Activated CD4-positive, alpha-beta T cell treated with anti-CD3 and anti-CD28 coated beads, Interleukin-2, Interleukin-6, amounts not matched to agents 100 ng/mL and 50 ng/mL, durations not matched to agents 16 hours and 8 hours (primary cell): ENCODE measurements at places on chromosomes 5 and 9.

DNA sequence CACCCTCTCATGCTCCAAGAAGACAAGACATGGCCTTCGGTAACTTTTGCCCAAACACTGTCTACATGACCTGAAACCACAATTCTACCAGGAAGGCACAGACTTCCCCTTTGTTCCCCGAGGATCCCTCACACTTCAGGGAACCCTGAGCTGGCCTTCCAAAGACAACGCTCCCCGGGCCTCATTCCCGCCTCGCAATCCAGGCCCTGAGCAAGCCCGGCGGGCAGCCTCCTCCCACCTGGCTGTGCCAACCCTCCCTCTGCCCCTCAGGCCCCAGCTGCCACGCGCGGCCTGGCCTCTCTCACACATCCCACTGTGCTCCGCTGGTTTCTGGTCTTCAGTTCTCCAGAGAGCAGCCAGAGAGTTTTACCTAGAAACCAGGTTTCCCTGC, 7.3 kb downstream of the QSOX2 start:
- no peak for DNase-seq

DNA sequence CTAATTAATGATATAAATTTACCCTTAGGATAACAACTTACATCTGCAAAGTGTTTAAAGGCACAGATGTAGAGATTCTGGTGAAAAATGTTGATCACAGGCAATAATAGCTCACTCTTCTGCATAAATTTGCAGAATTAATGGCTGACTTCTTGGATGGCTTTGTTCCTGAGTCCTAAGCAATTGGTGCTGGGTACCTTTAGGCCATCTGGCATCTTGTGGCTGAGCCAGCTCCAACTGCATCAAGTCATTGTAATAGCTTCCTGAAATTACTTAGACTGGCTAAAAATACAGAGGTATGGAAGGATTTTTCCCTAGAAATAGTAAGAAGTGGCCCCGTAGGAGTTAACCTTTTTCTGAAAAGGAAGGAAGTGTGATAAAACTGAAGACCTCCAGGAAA, 118.3 kb upstream of the MINAR2 start:
- DNase-seq = no peak

- DNase-seq = no peak
Measured at GRCh38 chr9:102506406-102506805, 488.7 kb upstream of the CYLC2 start.

DNA sequence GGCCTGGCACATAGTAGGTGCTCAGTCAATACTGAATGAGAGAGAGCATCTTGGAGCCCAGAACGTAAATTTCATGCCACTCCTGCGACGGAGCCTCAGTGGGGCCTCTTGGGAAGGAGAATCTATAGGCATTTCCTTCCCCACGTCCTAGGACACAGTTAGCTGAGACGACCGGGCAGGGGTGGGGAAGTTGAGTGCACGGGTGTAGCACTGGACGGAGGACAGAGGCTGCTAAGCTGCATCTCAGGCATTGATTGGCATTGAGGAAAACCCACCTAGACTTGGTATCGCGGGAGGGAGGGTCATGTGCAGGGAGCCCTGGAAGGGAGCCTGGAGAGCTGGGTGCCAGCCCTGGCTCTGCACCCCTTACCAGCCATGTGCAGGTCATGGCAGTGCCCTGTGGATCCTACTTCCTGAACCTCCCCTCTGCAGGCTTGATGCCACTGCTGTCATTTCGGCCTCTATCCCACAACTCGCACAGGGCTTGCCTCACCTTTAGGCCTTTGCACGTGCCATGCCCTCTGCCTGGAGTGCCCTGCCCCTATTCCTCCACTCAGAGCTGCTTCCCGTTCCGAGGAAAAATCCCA, 25.6 kb downstream of the NEK6 start:
- DNase-seq = no peak

DNA sequence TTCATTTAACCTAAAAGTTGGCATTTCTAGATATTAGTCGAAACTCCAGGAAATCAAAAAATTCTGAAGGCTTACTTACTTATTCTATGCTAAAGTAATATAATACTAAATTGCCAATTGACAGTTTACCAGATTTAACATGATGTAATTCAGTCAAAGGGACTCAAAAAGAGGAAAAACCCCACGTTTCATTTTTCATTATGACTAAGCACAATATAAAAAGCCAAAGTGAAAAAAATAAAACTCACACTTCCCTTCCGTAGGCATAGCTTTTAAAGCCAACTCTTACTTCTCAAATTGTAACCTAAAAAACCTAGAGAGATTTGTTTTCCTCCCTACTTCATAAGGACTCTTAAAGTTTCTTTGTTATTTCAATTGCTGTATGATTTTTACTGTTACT, 146.6 kb downstream of the RAPGEF6 start:
- DNase-seq = peak; percentile 73

GRCh38 chr5:52895075-52895474, 94.1 kb upstream of the ITGA2 start:
- no peak for DNase-seq

DNA sequence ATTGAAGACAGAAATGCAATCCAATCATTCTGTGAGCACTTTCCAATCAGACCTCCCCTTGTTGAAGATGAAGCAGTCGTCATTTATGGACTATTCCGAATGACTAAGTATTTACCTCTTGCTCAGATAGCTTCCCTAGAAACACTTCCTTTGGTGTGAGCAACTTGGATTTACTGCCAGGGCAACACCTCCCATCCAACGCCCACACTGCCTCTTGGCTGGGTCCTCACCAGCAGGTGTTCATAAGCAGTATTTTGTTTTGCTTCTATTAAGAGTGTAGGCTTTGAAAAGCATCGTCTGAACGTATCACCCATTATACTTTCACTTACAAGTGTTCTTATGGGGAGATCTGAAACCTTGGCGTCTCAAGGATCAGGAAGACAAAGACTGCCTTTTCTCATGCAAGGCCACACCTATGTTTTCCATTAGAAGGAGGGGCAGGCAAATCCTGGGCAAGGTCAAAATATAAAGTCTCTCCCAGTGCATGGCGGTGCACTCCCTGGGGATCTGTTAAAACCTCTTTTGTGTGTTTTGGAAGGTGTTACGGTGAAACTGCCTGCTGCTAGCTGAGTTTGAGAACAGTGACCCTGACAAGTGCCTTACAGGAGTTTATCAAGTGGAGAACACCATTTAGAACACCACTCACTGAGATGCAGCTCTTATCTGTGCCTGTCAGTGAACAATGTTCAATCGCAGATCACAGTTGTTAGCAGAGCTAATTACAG, 10.6 kb upstream of the MARCHF3 start:
- DNase-seq = no peak

DNA sequence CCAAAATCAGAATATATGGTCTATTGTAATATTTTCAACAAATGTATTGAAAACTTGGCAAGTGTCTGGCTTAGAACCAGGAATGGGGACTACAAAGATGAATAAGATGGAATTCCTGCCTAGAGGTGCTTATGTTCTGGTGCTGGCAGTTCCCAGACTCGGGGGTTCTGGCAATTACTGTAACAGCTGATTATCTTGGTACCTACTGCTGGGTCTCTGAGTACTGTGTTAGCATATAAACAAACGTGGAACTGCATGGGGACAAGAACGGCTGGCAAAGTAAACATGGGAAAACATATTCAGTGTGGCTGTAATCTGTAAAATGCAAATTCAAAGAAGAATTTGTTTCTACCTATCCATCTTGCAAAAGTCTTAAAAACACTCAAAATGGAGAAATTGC, 89.9 kb downstream of the SLC24A2 start:
- no peak for DNase-seq

DNA sequence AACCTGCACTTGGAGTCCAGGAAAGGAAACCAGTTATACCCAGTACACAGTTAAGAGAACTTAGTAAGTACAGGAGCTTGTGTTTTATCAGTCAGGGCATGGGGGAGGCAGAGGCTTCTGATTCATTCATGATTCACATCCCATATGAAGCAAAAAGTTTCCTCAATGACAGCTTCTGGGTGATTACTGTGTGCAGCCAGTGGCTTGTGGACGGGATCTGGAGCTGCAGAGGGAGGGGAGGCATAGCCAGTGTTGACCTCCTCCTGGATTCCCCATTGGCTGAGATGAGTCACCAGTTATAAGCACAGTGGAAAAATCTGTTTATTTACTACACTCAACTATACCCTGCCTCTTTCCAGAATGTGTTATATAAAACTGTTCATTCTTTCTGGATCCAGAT, 17.7 kb downstream of the IL31RA start:
- peak; percentile 63 for DNase-seq

GRCh38 chr5:17879276-17879675, 245.0 kb downstream of the TAF11L14 start:
- DNase-seq = no peak

DNA sequence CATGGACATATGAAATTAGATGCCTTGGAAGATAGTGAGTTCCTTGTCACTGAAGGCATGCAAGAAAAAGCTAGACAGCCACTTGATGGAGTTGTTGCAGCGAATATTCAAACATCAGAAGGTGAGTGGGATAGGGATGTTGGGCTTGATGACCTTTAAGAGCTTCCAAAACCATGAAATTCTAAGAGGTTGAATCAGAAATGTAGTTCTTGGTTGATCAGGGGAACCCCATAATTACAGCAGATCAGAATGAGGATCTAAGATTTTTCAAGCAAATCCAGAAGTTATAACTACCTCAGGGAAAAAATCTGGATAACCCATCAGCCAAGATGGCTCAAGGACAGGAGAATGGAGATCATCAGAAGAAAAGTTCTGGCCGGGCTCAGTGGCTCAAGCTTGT, 244.3 kb upstream of the NR4A3 start:
- no peak for DNase-seq

- no peak for DNase-seq
Measured at GRCh38 chr9:128428644-128429512, 8.2 kb downstream of the CERCAM start.

DNA sequence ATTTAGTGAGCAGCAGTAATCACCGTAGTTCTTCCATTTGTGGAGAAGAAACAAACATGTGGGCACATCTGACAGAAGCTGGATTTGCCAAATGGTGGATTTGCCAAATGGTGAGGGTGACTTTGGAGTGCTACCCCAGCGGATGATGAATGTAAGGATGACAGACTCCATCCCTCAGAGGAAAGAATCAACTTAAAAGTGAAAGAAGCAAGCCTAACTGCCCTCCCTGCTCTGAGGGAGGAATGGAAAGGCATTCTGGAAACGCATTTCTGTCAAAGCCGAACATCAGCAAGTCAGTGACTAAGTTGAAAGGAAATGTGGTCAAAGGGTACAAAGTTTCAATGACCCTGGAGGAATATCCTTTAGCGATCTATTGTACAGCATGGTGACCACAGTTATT, 143.5 kb downstream of the GPBP1 start:
- DNase-seq = no peak

DNA sequence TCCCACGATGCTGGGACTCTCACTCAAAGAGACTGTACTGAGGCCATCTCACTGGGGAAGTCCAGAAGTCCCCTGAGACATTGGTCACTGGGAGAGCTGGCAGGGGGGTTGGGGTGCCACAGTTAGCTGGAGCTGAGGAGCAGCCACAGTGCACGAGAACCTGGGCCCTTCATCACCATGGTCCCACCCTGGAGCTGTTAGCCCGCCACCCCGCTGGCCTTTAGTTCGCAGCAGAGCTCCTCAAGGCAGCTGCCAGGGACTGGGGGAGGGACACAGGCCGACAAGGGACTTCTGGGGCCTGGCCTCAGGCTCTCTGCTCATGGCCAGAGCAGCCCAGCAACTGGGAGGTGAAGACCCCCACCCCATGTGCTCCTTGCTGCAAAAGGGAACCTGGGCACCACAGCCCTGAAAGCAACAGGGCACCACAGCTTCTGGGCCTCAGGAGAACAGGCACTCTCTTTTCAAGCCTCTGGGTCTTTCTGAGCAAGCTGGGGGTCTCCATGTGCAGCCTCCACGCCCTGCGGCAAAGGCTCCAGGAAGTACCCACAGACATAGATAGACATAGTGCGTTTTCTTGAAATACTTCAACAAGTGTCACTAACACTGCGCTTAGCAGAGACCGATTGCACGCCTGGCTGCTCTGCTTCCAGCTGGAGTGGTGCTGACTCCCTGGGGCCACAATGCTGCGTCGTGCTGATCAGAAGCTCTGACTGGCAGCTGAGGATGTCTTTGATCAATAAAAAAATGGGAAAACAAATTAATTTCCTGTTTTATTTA, 46.0 kb downstream of the VAV2 start:
- DNase-seq = no peak

DNA sequence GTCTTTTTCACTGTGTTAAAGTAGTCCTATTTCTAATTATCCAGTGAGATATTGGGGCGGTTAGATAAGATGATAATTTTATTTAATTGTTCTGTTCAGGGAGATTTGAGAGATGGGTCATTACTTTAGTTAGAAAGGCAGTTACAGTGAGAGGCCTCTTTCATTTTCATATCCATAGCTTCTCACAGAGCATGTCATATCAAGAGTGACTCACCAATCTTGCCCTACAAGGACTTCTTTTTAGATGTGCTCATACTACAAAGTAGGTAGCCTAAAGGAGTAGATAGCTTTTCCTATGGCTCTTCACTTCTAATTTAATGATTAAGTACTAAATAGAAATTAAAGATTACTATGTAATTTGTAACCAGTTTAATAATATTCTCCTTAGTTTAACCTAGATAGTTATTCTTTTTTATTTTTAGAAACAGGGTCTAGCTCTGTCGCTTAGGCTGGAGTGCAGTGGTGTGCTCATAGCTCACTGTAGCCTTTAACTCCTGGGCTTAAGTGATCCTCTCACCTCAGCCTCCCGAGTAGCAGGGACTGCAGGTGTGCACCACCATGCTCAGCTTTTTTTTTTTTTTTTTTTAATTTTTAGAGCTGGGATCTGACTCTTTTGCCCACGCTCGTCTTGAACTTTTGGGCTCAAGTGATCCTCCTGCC, 71.0 kb downstream of the FER start:
- peak; percentile 54 for DNase-seq

- DNase-seq = no peak
Measured at GRCh38 chr5:171589461-171589860, 170.0 kb downstream of the FGF18 start.

DNA sequence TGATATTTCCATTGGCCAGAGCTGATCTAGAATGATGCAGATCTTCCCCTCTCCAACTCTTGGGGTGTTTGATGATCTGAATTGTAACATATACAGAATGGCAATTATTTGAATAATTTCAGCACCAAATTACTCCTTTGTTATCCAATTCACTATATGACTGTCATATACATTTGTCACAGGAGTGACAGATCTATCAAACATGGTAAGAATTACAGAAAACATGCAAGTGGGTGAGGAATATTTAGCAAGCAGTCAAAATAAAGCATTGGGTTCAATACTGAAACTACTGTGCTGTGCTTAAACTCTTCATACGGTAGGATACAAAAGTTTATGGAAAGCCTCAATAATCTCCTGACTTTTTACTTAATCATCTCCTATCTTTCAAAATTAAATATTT, 8.8 kb downstream of the MPDZ start:
- DNase-seq = no peak

- no peak for DNase-seq
Measured at GRCh38 chr9:102862478-102862877, 132.7 kb upstream of the CYLC2 start.

GRCh38 chr9:91164724-91165520, 196.8 kb downstream of the AUH start:
- peak; percentile 92 for DNase-seq

DNA sequence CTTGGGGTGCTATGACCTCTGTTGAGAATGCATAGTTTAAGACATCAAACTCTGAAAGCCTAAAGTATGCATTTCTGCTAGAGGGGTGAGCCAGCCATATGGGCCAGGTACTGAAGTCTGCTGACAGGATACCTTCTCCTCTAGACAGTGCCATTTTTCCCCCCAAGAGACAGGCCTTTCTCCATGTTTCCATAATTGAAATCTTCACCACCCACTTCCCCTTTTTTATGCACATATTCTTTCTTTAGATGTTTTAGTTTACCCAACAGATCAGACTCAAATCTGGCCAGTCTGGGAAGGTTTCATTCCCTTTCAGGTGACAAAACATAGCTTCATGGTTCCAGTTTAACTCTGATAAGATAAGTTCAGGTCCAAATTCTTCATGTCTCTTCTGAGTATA, 212.8 kb downstream of the ADCY2 start:
- no peak for DNase-seq
